Right renal cortex interstitium (tissue), 3 donors: ENCODE measurements at places on chromosomes 6 and 20.

GRCh38 chr20:47293631-47294030 is 62.9 kb downstream of the ZMYND8 start:
- no peak for DNase-seq

DNA sequence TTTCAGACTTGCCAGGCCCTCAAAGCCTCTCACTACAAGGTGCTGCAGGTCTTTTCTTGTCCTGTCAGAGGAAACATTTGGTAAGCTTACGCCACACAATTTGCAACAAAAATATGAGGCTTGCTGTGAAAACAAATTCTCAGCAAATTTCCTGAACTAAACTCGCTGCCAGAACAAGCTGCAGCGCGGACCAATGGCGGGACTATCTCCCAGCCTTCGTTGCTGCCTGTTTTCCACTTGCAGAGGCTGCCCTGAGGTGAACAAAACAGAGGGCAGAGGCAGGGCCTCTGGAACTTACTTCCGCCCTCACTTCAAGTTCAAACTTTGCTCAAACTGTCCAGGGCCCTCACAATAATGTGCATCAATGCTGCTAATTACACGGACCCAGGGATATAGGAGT is 12.4 kb downstream of the UQCC2 start:
- DNase-seq, result no peak

GRCh38 chr6:5619249-5619648 is 357.9 kb downstream of the FARS2 start:
- no peak for DNase-seq

GRCh38 chr6:154041001-154041400 is 2.0 kb downstream of the OPRM1 start:
- DNase-seq, result no peak

- no peak for DNase-seq
Measured at GRCh38 chr20:34043025-34043424, 49.3 kb downstream of the RALY start.
